NCI-H1694 (cell line): ENCODE measurements at places on chromosomes 12 and 14.

DNA sequence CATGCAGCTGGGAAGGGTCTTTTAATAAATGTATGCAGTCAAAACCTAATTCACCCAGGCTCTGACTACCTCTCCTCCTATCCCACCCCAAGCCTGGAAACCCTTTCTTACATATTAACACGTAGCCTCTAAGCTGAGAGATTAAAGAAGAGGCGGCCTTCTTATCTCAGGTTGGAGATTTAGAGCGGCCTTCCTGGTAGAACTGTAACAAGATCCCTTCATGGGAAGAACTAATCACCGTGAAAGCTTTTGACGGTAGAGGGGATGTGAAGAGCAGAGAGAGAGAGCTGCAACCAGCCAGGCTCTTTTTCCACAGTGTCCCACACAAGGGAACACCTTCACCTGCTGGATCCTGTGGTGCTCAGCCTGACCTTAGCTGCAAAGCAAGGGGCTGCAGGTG, 367.4 kb downstream of the MED13L start:
- DNase-seq = no peak

DNA sequence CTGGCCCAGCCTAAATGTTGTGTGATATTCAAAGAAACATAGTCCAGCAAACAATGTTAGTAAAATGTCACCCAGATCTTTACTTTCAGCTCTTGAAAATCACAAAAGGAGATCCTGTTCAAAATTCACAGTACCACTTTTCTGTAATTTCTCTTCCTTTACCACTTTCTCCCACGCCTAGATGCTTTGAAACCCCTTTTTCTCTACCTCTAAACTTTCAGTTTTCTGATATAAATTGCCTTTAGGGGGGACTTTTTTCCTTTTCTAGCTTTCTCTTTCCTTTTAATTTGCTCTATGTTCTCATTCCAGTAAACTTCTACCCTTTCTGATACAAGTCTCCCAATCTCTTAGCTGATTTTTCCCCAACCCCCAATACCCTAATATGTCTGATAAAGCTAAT, 101.8 kb downstream of the LMO3 start:
- DNase-seq = no peak

DNA sequence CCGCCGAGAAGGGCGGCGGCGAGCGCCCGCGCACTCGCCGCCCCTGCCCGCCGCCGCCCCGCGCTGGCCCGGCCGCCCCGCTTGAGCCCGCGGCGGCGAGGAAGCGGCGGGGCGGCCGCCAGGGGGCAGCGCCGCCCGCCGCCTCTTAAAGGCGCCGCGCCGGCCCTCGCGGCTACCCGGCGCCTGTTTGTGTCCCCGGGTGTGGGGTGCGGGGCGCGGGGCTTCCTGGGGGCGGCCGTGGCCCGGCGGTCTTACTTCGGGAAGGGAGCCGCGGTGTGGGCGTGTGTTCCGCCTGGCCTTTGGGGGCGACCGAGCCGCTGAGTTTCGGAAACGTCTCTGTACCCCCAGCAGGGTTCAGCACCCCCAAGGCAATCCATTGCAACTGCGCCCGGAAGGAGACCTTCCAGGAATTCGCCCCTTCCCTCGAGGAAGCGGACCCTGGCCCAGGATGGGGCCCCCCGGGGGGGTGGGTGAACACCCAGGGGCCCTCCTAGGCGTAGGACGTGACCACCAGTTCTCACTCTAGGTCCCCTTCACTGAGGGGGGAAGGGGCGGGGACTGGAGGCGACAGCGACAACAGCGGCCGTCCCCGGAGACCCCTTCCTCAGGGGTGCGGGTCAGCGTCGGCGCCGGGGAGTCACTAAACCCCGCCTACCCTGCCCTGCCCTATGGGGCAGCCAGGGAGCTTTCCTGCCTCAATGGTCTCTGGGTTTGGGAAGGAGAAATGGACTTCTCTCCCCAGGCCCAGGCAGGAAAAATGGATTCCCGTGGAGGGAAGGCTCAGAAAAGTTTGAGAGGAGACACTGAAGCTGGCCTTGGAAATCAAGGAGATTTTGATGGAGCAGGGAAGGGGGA, at the start of gene ITPK1:
Gene ITPK1 (minus strand): TSS at position 105 of the 855 bp plus-strand sequence. CDS start 762 bp downstream, outside the sequence.
- no peak for DNase-seq

DNA sequence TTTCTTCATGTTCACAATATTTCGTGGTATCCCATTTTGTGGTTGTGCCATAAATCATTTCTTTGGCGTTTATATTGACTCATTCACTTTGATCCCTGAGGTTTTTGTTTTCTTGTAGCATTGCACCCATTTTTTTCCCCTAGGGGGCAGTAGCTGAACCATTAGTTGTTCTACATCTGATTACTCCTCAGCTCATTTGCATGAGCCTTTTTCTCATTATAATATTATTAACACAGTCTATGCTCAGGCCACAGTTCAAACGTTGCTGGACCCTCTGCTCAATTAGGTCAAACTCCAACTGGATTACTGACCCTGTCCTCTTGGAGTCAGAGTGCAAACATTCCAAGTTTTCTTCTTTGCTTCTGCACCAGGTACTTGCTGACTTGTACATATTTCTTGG, 475.4 kb upstream of the SEL1L start:
- peak; percentile 37 for DNase-seq

- DNase-seq = no peak
Measured at GRCh38 chr12:90023207-90023900, 314.7 kb upstream of the ATP2B1 start.

DNA sequence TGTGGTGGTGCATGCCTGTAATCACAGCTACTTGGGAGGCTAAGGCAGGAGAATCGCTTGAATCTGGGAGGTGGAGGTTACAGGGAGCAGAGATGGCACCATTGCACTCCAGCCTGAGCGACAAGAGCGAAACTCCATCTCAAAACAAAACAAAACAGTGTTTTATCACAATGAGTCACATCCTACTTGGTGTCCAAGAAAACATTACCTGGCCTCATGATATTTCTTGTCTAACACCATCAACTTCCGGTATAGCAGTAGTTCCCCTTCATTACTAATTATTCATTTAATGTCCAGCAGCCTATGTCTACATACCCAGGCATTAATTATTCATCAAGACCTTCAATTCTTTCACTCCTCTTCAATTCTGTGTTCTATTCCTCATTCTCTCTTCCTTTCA, 115.5 kb downstream of the CCDC59 start:
- no peak for DNase-seq

DNA sequence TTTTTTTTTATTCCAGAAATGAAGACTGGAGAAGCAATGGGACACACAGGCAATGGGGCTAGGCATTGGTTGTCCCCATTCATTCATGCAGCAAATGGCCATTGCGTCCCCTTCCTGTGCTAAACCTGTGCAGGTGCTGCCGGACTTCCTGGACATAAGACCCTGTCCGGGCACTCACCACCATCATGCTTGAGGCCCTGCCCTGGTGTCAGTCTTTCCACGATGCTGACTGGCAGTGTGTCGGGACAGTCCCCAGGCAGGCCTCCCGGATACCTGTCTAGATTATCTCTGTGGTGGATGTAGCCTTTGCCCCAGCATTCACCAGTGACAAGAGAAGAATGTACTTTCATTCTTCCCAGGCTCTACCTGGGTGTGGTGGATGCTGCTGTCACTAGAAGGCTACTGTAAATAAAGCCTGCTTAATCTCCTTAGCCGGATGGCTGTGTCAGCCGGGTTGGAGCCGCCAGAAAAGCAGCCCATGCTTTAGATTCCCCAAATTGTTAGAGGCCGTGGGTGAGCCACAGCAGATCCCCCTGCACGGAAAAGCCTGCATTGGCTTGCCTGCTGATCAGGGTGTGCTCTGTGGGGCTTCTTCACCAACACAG, 94.5 kb upstream of the PARP11 start:
- DNase-seq = no peak

DNA sequence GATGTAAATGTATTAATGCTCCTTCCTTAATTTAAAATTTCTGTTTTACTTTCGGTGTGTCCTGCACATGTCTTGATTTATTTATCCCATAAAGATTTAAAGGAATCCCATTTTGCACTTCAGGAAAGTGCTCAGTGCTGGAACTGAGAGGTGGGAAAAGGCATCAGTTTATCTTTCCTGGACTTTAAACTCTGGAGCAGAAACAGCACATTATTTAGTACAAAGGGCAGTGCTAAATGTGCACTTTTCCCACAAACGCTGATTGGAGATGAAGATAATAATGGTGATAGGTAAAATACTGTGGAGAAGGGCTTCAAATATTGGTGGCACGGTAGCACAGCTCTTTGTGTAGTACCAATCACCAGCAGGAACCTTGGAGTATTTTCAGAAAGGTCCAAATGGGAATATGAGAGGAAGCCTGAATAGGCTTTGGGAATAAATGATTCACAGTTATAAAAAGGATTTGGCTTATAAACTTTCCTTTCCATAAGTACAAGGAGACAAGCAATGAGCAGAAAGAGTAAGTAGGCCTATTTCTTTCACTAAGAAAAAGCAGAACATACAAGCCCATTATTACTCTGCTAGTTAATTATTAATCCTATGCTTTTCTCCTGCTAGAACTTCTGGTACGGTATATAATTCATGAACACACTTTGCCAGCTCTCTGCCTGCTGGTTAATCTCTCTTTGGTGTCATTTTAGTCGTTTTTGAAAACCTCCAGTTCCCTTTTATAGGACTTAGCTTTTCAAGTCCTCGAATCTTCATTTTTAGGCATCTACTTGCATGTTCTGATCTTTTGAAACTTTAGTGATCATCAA, 58.3 kb downstream of the SLC15A5 start:
- no peak for DNase-seq

GRCh38 chr14:91755570-91756295, 23.8 kb upstream of the CATSPERB start:
- no peak for DNase-seq

DNA sequence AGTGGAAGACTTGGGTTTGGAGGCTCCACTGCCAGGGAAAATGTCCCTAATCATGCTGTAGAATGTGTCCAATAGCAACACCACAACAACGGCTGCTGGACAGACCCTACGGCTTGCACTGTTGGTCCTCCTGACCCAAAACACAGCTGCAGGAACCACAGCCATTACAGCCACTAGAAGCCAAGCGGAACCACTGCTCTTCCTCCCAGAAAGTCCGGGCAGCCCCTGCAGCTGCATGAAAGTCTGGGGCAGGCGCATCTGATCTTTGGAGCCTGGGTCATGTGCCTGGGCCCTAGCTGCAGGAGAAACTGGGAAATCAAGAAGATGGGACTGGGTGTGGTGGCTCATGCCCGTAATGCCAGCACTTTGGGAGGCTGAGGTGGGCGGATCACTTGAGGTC, 124.7 kb upstream of the METAP2 start:
- DNase-seq = no peak

- DNase-seq = peak; percentile 95
Measured at GRCh38 chr12:54988402-54989054, 4.0 kb upstream of the TESPA1 start.

DNA sequence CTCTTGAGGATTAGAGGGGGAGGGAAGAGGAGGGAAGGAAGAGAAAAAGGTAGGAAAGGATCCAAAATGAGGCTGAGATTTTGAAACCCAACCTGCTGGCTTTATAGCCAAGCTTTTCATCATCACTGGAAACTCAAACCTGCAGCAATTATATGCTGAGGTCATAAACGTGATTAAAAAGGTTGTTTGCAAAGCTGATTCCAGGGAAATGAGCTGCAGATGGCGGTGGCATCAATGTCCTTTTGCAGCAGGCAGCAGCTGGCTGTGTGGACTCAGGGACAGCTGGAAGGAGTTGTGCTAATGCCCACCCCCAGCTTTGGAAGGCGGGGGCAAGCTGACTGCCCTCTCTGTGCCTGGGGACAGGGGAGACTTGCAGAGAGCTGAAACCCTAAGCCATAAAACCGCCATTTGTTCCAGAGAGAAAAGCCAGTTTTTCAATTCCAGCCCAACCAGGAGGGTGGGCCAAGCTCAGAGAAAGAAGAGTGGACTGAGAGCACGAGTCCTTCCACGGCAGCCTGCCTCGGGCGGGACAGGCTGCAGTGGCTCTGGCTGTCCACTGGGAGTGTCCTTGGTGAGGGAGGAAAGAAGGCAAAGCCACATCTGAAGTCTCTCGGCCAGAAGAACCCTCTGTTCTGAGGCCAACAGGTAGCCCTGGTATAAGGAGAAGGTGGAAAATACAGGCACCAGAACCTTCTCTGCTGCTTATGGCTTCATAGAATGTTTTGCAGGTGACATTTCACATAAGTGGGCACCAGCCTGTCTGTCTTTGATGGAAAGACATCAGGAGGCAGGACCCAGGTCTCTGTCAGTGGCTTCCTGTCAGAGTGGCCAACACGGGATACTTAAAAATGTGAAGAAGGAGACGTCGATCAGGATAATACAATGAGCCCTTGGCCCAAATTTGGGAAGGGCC, 90.7 kb downstream of the SINHCAF start:
- peak; percentile 85 for DNase-seq

DNA sequence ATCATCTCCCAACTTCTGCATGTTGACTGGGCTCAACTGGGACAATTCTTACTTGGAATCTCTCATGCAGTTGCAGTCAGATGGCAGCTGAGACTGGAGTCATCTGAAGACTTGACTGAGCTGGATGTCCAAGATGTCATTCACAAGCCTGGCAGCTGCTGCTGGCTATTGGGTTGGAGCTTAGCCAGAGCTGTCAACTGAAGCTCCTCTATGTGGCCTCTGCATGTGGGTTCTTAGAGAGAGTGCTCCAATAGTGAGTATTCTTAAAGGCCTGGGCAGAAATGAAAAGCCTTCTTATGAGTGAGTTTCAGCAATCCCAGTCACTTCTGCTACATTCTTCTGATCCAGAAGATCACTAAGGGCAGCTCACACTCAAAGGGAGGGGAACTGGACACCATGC, 440.9 kb downstream of the LRIG3 start:
- no peak for DNase-seq

GRCh38 chr12:77742631-77743030, 88.1 kb upstream of the NAV3 start:
- no peak for DNase-seq

- DNase-seq = no peak
Measured at GRCh38 chr14:98582276-98582675, 689.7 kb downstream of the BCL11B start.

DNA sequence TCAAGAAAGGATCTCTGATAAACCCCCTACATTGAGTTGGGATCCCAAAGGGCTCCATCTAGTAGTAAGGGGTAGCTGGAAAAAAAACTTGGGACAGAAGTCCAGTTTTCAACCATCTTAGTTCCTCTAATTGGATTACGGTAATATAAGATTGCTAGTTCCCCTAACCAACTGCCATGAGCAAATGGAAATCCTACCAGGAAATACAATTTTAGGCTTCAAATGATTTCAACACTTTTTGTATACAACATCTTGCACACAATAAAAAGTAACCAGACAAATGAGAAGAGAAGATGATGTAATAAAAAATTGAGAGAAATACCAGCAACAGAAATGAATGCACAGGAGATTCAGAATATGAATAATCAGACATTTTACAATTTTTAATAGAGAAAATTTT, 73.0 kb downstream of the TSHR start:
- DNase-seq = no peak

- DNase-seq = no peak
Measured at GRCh38 chr14:90894241-90894640, 78.0 kb upstream of the TTC7B start.

- no peak for DNase-seq
Measured at GRCh38 chr12:7122811-7123769, 5.6 kb downstream of the RBP5 start.
